ENCODE measurements at places on chromosomes 5 and 9.

- no peak for DNase-seq
These were observed 7.6 kb downstream of the DCANP1 start for GRCh38 chr5:135439231-135440205.

- no peak for DNase-seq
These were observed 44.3 kb upstream of the NEURL1B start for GRCh38 chr5:172596638-172597231.

DNA sequence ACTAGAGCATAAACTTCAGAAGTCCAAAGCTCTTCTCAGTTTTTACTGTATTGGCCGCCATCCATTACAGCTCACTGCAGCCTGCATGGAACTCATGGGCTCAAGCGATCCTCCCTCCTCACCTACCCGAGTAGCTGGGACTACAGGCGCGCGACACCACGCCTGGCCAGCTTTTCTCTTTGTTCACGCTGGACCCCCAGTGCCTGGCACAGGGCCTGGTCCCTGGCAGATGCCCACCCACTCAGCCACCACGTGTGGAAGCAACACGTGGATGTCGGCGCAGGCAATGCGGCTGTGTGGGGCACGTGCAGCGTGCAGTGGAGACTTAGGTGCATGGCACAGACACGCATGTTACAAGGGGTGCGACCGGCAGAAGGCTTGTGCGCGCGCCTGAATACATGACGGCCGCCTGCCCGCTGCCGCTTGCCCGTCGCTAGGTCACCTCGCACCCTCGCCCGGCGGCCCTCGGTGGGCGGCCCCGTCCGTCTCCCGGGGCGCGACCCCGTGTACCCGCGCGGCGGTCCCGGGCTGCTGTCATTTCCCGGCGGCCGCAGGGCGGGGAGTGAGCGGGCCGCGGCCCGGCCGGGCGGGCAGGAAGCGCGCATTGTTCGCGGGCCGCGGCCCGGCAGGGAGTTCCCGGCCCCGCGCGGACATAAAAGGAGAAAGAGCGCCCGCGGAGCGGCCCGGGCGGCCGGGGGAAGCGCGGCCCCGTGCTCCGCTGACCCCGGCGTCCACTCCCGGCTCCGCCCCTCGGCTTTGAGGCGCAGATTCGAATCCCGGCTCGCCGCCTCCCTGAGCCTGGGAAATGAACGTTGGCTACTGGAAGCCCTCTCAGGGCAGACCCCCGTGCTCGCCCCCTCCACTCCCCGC is 24.1 kb upstream of the PTGS1 start:
- DNase-seq: no peak

DNA sequence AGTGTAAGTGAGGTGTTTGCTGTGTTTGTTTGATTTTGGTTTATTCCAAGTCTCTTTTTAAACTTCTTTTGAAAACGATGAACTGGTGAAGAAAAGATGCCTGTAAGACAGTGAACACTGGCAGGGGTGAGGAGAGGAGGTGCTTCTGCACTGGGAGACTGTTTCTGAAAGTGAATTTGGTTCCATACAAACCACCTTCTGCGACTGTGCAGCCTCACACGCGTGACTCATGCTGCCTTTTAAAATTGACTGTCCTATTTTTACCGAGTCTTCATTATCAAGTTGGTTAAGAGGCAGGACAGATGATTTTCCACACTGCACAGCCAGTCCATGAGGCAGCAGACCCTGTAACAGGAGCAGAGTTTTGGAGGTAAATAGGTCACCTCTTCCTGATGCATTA is 340.6 kb downstream of the MTRR start:
- no peak for DNase-seq

DNA sequence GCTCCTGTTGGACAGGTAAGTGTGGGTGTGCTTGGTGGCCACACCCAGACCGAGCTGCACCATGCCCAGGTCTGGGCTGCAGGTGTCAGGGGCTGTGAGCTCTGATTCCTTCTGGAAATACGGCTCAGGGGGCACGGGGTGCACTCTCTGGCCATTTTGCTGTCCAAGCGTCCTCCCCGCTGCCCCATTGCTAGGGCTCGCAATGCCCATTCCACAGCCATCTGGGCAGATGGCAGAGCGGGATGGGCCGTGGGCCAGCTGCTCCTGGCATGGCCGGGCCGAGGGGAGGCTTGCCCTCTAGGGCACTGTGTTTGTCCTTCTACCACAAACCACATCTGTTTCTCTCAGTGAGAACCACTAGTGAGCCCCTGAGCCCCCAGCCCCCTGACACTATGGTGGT is 67.9 kb upstream of the RXRA start:
- no peak for DNase-seq

- DNase-seq: no peak
These were observed 79.5 kb downstream of the OSMR start for GRCh38 chr5:38925154-38925925.

GRCh38 chr5:80790698-80791097 is 135.9 kb upstream of the DHFR start:
- no peak for DNase-seq

GRCh38 chr9:73029346-73029745 is 76.5 kb upstream of the ALDH1A1 start:
- no peak for DNase-seq

GRCh38 chr5:74622122-74622521 is 18.4 kb downstream of the ENC1 start:
- DNase-seq: no peak

- DNase-seq: no peak
These were observed 30.8 kb upstream of the ENHO start for GRCh38 chr9:34553511-34554021.

DNA sequence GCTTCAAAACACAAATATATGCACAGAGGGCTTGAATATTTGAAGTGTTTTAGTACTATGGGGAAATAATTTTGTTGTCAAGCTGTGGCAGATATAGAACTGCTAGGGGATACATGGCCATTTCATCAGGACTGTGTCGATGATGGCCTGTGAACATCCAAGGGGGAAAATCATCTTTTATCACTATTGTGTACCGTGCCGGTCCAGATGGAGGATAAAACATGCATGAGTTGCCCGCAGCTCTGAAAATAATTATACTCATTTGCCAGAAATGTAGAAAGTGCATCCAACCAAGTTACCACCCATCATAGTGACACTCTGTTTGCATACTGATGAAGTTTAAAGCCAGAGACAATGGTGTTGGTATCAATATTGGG is 405.9 kb downstream of the ZSWIM6 start:
- DNase-seq: no peak

DNA sequence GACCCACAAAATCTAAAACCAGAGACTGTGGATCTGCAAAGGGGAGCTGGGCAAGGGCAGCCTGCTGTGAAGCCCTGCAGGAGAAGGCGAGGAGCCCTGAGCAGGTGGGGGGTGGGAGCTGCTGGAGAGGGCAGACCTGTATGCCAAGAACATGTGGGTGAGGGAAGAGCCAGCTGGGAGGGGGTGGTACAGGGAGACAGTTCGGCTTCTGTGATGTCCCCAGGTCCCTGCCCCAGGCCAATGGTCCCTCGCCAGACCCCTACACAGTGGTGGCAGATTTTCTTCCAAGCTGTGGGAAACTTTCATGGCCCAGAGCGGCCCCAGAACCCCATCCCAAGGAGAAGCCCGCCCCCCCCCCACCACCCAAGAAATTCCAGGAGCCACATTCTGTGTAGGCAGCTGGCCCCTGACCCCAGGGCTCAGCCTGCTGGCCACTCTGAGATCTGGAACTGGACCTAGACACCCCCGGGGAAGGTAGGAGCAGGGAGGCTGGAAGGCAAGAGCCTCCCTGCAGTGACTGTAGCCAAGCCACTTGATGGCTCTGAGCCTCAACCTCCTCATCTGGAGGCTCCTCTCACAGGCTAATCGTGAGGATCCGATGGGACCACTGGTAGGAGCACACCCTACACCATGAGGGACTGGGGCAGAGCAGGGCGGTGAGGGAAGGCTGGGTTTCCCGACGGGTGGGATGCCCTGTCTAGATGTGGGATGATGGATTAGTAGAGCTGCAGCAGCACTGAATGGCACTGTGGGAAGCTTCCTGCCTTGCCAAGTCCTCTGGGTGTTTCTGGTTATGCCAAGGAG is 22.6 kb upstream of the CSF1R start:
- no peak for DNase-seq

GRCh38 chr5:180423598-180423997 is 70.5 kb upstream of the GFPT2 start:
- no peak for DNase-seq

- DNase-seq: no peak
These were observed 38.4 kb downstream of the LHFPL2 start for GRCh38 chr5:78610163-78610583.

DNA sequence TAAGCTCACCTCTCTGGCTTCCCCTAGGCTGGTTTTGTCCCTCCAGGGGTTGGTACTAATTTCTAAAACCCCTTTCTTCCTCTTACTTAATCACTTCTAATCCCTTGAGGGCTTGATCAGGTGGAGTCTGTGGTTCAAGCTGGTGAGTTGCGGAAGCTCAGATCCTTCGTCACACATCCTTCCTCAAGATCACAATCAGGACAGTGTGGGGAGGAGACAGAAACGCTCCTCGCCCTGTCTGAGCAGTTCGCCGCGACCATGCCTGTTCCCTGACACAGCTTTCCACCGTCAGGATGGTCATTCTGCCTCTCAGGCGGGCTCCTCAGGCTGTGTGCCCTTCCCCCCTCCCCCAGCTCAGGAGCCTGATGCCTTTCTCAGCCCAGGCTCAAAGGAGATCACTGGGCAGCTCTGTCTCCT is 24.3 kb downstream of the CPLX2 start:
- no peak for DNase-seq

DNA sequence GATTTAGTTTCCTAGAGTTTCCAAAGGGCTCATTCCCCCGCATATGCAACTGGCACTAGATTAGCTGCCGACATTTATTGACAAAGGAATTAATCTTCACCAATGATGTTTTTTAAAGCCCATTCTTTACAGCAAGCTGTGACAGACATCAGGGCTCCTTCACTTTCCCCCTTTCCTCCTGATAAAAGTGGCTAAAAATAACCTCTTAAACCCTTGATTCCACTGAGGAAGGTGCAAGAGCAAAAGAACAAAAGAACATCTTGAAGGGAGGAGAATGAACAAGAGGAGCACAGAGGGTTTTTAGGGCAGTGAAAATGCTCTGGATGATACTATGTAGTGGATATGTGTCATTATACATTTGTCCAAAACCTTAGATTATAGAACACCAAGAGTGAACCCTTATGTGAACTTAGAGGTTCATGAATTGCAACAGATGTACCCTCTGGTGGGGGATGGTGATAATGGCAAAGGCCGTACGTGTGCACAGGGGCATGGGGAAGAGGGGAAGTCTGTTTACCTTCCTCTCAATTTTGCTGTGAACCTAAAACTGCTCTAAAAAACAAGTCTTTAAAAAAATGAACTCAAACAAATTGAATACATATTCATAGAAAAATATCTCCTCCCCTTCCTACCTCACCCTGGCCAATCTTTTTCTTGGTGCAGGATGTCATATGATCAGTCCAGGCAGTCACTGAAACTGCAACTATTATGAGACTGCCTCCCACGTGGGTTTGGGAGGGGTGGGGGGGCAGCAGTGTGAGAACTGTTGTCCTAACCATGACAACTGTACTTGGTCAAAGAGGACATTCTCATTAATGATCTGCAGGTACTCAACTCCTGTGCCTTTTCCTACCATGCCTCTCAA is 83.0 kb downstream of the MARCHF3 start:
- DNase-seq: no peak

- DNase-seq: no peak
These were observed 33.6 kb upstream of the NFIB start for GRCh38 chr9:14347406-14348122.

- DNase-seq: no peak
These were observed 81.0 kb downstream of the MRPL36 start for GRCh38 chr5:1718669-1719068.

Data from NCI-H2029 (cell line).